ENCODE measurements at places on chromosomes 2 and 18.

GRCh38 chr2:86039178-86039962 lies 66.3 kb downstream of the POLR1A start:
- DNase-seq, result no peak

DNA sequence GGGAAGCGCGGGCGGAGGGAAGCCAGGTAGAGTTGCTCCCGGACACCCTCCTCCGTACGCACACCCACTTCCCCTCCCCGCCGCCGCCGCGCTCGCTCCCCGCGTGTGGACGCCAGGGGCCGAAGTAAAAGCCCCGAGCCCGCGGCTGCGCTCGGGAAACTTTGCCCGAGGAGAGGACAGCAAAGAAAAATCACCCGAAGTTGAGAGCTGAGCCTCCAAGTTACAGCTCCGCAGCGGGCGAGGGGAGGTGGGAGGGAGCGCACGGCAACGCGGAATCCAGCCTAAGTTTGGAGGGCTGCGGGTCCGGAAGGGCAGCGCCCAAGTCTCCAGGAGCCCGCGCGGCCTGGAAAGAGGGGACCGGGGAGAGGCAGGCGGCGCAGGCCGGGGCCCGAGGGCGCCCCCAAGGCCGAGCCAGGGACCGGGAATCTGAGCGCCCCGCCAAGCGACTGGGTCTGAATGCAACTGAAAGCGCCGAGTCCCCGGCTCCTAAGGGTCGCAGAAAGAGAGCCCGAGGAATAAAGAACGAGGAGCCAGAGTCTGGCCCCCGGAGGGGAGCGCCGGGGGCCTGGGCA lies 706 bp upstream of the BCL11A start:
- no peak for DNase-seq

DNA sequence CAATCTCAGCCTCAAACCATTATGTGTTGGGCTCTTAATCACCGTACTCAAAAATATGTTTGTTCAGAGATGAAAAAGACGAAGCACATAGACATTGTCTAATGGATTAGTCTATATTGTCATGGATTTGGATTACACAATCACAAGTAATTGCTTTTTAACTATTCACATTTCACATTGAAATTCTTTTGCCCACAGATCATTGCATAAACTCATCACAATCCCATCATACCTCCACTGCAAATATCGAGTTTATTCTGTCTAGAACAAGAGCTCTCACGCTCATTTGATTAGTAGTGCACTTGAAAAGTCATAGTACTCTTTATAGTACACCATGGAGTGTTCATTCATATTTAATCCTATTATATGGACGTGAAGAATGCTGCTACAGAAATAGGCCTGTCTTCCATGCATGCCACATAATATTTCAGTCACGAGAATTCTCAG lies 97.9 kb upstream of the SOX11 start:
- no peak for DNase-seq

DNA sequence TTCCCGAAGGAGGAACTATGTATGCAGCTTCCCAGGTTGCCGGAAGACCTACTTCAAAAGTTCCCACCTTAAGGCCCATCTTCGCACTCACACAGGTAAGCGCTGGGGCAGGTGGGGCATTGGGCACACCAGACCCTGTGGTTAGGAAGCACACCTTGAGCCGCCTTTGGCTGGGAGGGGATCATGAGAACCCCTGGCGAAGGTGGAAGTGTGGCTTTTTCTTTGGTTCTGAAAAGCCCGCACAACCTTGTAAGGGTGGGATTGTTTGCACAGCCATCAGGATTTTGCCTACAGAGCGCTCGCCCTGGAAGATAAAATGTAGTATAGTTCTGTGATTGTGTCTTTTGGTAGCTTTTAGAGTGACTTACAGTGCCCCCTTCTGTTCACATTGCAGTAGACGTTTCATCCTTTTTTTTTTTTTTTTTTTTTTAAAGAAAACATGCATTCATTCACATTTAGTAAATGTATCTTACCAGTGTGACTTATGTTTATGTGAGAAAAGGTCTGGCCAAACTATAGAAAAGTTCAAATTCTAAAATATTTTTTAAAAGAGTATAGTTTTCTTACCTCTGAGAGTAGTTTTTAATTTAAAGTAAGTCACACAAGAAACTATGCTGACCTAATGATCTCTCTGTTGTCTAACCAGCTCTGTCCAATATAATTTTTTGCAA lies 5.3 kb downstream of the KLF11 start:
- peak; percentile 35 for DNase-seq

GRCh38 chr18:78701771-78702396 lies 277.7 kb upstream of the SALL3 start:
- no peak for DNase-seq

DNA sequence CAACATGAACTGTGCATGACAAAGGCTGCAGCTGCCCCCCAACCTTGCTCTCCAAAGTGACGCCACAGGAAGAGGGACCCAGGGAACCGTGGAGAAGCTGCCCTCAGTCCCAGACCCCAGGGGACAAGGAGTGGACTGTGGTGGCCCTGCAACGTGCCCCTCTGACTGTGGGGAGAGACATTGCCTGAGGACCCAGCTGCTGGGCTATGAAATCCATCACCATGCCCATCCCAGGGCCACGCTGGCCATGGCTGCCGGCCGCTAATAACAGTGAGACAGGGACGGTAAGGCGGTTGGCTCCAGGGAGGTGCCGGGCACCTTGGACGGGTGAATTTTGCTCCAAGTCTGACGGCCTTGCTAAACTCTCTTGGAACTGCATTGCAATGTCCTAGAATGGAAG lies 211.3 kb upstream of the HDAC4 start:
- DNase-seq, result no peak

GRCh38 chr2:39377226-39377939 lies 59.7 kb downstream of the MAP4K3 start:
- DNase-seq, result no peak
